T-helper 17 cell (primary cell): ENCODE measurements at places on chromosomes 16 and 17. TPM values are rescaled to one million over a fixed set of nuclear protein-coding genes. Genes with fewer than 3 reads are reported as not detected.
A peak's percentile ranks its signal among the peaks of the same experiment; 100 is the strongest.

GRCh38 chr16:75088216-75088615 lies 28.4 kb downstream of the LDHD start:
- no peak overlapping the region for H3K27ac ChIP-seq
- H3K4me3 ChIP-seq: no peak overlapping the region
- H3K36me3 ChIP-seq: peaks cover 4% of the 10 kb centered on the region
- no peaks in the 10 kb centered on the region for H3K27me3 ChIP-seq

- peaks cover 4% of the 10 kb centered on the region for H3K4me1 ChIP-seq
- no peak overlapping the region for H3K4me3 ChIP-seq
- no peaks in the 10 kb centered on the region for H3K36me3 ChIP-seq
- DNase-seq: no peak
Observed at GRCh38 chr17:65198653-65199382, 61.6 kb downstream of the RGS9 start.

DNA sequence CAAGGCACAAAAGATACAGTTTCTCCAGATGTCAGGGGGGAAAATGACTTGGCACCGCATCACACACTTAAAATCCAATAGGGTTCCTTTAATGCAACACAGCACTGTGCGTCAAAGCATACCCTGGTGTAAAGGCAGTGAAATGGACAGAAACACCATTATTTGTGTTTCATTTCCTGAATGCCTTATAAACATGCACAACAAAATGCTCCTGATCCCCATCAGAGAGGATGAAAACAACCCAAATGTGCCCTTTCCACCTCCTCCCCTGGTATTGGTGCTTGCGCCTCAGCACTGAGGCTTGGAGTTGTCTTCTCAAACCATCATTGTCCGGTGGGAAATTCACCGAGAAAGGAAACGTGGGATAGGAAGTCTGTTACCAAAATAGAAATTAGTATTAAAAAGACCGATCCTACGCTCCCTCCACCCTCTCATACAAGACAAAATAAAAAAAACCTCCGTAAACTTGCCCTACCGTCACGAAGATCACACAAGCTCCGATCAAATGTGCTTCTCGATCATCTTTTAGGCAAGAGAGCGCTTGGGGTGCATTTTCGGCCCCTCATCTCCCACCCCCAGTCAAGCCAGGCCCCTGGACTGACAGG lies 722 bp downstream of the CDC27 start:
- H3K4me1 ChIP-seq: peaks cover 33% of the 10 kb centered on the region
- H3K27ac ChIP-seq: peak overlapping the region; percentile 98
- H3K27me3 ChIP-seq: no peaks in the 10 kb centered on the region
- peak overlapping the region; percentile 92 for H3K4me3 ChIP-seq
- H3K36me3 ChIP-seq: peaks cover 2% of the 10 kb centered on the region
- DNase-seq: no peak

DNA sequence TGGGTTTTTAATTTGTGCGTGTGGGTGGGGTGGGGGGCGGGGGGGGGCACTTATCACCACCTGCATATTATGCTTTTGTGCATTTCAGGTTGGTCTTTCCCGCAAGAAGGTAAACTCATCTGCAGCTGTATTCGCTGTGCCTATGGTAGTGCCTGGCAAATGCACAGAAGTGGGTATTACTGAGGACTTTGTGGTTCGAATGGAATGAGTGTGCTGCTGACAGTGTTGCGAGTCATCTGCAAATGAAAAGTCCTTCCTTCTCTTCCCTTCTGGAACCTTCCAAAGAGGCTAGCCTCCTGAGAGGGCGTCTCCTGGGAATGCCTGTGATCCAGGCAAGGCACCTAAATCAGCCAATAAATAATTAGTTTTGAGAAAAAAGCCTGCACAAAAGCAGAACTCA lies 532.9 kb downstream of the MAF start:
- H3K4me1 ChIP-seq: peaks cover 12% of the 10 kb centered on the region
- no peak overlapping the region for H3K4me3 ChIP-seq
- H3K27me3 ChIP-seq: peaks cover 10% of the 10 kb centered on the region
- peaks cover 2% of the 10 kb centered on the region for H3K36me3 ChIP-seq

GRCh38 chr16:85935391-85935973 lies 36.5 kb downstream of the IRF8 start:
- peak overlapping the region; percentile 90 for H3K4me3 ChIP-seq
- DNase-seq: no peak
- peaks cover under 1% of the 10 kb centered on the region for H3K27me3 ChIP-seq
- H3K27ac ChIP-seq: peak overlapping the region; percentile 96
- H3K4me1 ChIP-seq: peaks cover 30% of the 10 kb centered on the region

FNDC8 gene
- total RNA-seq: not detected

CDH11 gene
- total RNA-seq: not detected
